ENCODE measurements at places on chromosomes 11 and 22. TPM values are rescaled to one million over a fixed set of nuclear protein-coding genes. Genes with fewer than 3 reads are reported as not detected.

DNA sequence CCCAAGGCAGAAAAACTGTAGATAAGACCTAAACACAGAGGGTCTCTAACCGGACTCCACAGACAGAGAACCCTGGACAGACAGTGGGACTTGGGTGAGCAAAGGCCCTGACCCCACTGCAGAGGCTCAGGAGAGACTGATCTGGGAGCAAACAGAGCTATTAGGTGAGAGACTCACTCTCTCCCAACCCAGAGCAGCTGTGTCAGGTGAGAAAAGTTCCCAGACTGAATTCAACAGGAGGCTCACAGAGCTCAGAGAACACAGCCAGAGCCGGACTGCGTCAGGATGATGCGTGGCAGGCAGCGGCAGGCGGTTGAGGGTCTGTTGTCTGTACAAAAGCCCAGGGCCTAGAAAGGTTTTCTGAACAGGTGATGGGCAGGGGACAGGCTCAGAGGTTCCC, 5.5 kb downstream of the RFPL2 start:
- no peak overlapping the region for H3K4me3 ChIP-seq
- no peak overlapping the region for H3K27ac ChIP-seq
- no peak for DNase-seq
- no peaks in the 10 kb centered on the region for H3K4me1 ChIP-seq
- no peaks in the 10 kb centered on the region for H3K27me3 ChIP-seq

DNA sequence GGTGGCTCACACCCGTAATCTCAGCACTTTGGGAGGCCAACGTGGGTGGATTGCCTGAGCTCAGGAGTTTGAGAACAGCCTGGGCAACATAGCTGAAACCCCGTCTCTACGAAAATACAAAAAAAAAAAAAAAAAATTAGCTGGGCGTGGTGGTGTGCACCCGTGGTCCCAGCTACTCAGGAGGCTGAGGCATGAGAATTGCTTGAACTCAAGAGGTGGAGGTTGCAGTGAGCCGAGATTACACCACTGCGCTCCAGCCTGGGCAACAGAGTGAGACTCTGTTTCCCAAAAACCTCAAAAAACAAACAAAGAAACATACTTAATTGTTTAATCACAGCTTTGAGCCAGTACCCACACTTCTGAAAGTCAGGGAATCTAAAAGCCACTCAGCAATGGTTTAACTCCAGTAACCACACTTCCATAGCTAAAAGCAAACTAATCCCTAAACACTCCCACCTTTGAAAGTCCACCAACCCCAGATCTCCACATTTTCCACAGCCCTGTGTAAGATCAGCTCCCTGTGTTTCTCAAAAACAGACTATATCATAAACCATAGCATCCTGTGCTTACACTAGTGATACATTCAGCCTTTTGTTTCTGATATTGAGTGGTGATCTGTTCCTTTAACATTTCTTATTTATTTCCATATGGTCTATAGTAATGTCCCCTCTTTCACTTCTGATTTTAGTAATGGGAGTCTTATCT, 4.9 kb upstream of the OR2AT4 start:
- H3K27me3 ChIP-seq = no peaks in the 10 kb centered on the region
- no peak for DNase-seq
- H3K4me3 ChIP-seq = no peak overlapping the region
- no peaks in the 10 kb centered on the region for H3K4me1 ChIP-seq

GRCh38 chr22:46563381-46564083, 26.1 kb upstream of the CELSR1 start:
- no peak overlapping the region for H3K4me3 ChIP-seq
- DNase-seq = peak; percentile 61
- H3K27ac ChIP-seq = no peak overlapping the region
- H3K4me1 ChIP-seq = no peaks in the 10 kb centered on the region
- H3K36me3 ChIP-seq = no peaks in the 10 kb centered on the region

DNA sequence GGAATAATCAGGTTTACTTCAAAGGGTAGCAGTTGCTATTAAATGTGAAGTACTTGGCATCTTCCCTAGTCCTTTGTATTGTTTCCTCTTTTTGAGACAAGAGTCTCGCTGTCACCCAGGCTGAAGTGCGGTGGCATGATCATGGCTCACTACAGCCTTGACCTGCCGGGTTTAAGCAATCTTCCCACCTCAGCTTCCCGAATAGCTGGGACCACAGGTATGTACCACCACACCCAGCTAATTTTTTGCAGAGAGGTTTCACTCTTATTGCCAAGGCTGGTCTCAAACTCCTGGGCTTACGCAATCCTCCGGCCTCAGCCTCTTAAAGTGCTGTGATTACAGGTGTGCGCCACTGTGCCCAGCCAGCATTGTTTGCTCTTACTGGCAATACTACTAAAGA, 36.2 kb upstream of the RAPSN start:
- no peaks in the 10 kb centered on the region for H3K36me3 ChIP-seq
- no peak for DNase-seq
- no peak overlapping the region for H3K4me3 ChIP-seq
- no peaks in the 10 kb centered on the region for H3K4me1 ChIP-seq
- H3K27me3 ChIP-seq = no peaks in the 10 kb centered on the region

DNA sequence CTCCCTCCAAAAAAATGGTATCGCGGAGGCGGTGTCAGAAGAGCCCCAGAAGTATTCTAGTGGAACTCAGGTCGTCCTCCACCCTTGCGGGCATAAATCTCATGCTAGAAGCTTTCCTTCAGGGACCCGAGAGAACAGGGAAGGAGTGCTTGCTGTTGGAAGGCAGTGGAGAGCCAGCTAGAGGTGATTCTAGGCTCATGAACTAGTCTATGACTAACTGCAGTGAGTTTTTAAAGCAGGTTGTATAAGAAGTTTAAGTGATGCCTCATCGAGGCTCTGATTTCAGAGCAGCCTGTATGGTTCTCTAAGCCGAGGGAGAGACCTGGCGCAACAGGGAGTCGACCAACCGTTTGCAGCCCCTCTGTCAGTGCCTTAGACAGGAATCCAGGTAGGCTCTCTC, 85.7 kb downstream of the TBC1D22A start:
- no peak for DNase-seq
- H3K27ac ChIP-seq = no peak overlapping the region
- no peak overlapping the region for H3K4me3 ChIP-seq
- no peaks in the 10 kb centered on the region for H3K27me3 ChIP-seq
- H3K4me1 ChIP-seq = no peaks in the 10 kb centered on the region

DNA sequence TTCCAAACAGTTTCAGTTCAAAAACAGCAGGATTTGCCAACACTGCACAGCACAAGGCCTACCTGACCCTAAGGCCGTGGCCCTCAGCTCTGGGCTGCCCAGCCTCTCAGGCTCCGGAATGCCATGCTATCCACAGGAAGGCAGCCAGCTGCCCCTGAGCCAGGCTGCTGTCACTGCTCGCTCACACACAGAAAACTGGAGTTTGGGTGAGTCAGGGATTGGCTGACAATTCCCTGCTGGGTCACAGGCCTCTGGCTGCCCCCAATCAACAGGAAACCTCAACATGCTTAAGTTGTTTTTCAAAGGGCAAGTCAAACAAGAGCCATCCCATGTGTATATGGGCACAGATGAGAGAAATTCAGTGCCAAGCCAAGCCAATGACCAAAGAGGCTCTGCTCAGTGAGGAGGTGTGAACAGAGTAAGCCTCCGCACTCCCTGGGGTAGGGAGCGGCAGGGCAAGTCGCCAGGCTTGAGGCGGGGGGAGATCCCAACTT, 50.2 kb downstream of the RPL27A start:
- H3K27me3 ChIP-seq = no peaks in the 10 kb centered on the region
- no peaks in the 10 kb centered on the region for H3K36me3 ChIP-seq
- no peaks in the 10 kb centered on the region for H3K4me1 ChIP-seq
- peak; percentile 47 for DNase-seq
- H3K27ac ChIP-seq = peak overlapping the region; percentile 66
- H3K4me3 ChIP-seq = no peak overlapping the region

DNA sequence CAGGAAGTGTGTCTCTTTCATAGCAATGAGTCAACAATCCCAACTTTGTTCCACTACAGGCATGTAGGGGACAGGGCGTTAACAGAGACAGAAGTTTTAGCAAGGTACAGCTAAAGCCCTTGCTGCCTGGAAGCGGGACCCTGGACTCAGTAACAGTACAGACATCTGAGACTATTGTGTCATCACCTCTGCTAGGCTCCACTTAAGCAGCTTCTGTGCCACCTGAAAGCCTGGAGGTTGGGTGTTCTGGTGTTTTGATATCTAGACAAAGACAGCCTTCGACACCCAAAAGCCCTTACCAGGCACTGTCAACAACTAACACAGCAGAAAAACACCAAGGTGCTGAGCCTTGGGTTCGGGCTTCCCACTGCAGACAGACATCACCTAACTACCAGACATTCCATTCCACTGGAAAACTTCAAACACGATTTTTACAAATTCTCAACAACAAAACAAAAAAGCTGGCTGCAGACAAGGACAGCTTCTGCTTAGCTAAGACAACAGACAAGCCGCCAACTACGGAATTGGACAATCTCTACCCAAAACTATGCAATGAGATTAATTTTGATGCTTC, 20.6 kb upstream of the CHST1 start:
- no peak overlapping the region for H3K27ac ChIP-seq
- no peaks in the 10 kb centered on the region for H3K27me3 ChIP-seq
- H3K4me3 ChIP-seq = no peak overlapping the region
- H3K36me3 ChIP-seq = no peaks in the 10 kb centered on the region
- no peak for DNase-seq

GRCh38 chr11:86606836-86607481, 65.5 kb downstream of the ME3 start:
- H3K27me3 ChIP-seq = no peaks in the 10 kb centered on the region
- no peak for DNase-seq
- no peaks in the 10 kb centered on the region for H3K36me3 ChIP-seq
- peak overlapping the region; percentile 33 for H3K27ac ChIP-seq
- H3K4me3 ChIP-seq = no peak overlapping the region

DNA sequence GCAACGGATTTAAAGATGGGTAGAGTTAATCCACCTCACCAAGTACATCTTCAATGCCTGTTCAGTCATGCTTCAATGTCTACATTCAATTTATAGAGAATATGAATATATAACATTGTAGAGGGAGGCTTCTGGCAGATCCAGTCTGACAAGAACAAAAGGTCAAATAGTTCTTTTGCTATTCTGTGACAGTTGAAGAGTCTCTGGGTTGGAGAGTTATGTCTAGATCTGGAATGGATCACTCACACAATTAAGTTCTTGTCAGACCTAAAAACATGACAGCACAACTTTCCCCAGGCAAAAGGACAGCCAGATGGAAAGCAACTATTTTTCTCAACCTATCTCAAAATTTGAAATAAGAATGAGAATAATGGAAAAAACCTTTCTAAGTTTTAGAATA, 15.3 kb upstream of the GAB2 start:
- H3K36me3 ChIP-seq = no peaks in the 10 kb centered on the region
- no peak for DNase-seq
- H3K4me3 ChIP-seq = no peak overlapping the region
- no peak overlapping the region for H3K27ac ChIP-seq

GRCh38 chr11:66717925-66718319, 11.1 kb downstream of the SPTBN2 start:
- peaks cover 4% of the 10 kb centered on the region for H3K4me1 ChIP-seq
- no peaks in the 10 kb centered on the region for H3K36me3 ChIP-seq
- H3K27me3 ChIP-seq = no peaks in the 10 kb centered on the region
- H3K27ac ChIP-seq = peak overlapping the region; percentile 79
- H3K4me3 ChIP-seq = peak overlapping the region; percentile 30
- DNase-seq = no peak

Gene IFTAP
- 23.5 TPM for total RNA-seq

Gene MYEOV
- total RNA-seq = 1.1 TPM

Gene APOL6
- 14.6 TPM for total RNA-seq

Gene OR8K5
- not detected for total RNA-seq

Gene TPH1
- total RNA-seq = 0.97 TPM

Gene MFRP
- total RNA-seq = not detected

Gene CD6
- 0.51 TPM for total RNA-seq

Gene GTSE1
- total RNA-seq = 0.46 TPM

Gene DNAL4
- 36.9 TPM for total RNA-seq

- no peak for DNase-seq
- no peak overlapping the region for H3K27ac ChIP-seq
- H3K36me3 ChIP-seq = no peaks in the 10 kb centered on the region
- no peaks in the 10 kb centered on the region for H3K27me3 ChIP-seq
Observed at GRCh38 chr22:29408940-29409339, 20.6 kb upstream of the AP1B1 start.

GRCh38 chr22:39240831-39241793, 3.7 kb downstream of the PDGFB start:
- H3K36me3 ChIP-seq = no peaks in the 10 kb centered on the region
- H3K27ac ChIP-seq = peak overlapping the region; percentile 88
- peaks cover 36% of the 10 kb centered on the region for H3K4me1 ChIP-seq
- H3K4me3 ChIP-seq = no peak overlapping the region
- DNase-seq = peak; percentile 83

GRCh38 chr22:49160261-49161001, 667.2 kb downstream of the BRD1 start:
- no peak for DNase-seq
- peaks cover 23% of the 10 kb centered on the region for H3K27me3 ChIP-seq
- no peak overlapping the region for H3K27ac ChIP-seq
- no peaks in the 10 kb centered on the region for H3K4me1 ChIP-seq
- H3K4me3 ChIP-seq = no peak overlapping the region

GRCh38 chr22:46564084-46564714, 26.8 kb upstream of the CELSR1 start:
- H3K27me3 ChIP-seq = no peaks in the 10 kb centered on the region
- no peaks in the 10 kb centered on the region for H3K4me1 ChIP-seq
- DNase-seq = no peak

GRCh38 chr11:68093565-68093964, 27.6 kb downstream of the CHKA start:
- no peak overlapping the region for H3K27ac ChIP-seq
- no peaks in the 10 kb centered on the region for H3K4me1 ChIP-seq
- no peak for DNase-seq
- H3K4me3 ChIP-seq = no peak overlapping the region

DNA sequence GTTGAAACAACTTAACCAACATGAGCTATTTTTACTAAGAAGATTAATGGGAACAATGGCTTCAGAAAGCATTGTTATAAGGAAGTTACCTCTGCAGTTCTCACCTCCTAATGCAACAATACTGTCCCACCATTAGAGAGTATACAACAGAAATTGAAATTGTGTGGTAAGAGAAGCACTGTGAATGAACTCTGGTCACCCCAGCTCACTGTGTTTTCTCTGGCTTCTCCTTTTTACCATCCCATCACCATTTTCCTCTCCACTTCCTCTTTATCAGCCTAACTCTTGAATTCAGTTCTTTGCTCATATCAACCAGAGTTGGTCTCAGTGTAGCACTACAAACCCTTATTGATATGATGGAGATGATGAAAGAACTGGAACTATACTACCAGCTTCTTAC, 138.0 kb upstream of the POU2AF2 start:
- no peaks in the 10 kb centered on the region for H3K4me1 ChIP-seq
- no peaks in the 10 kb centered on the region for H3K36me3 ChIP-seq
- DNase-seq = no peak
- no peaks in the 10 kb centered on the region for H3K27me3 ChIP-seq

GRCh38 chr11:61687420-61687819, 7.2 kb downstream of the DAGLA start:
- DNase-seq = no peak
- H3K27me3 ChIP-seq = no peaks in the 10 kb centered on the region
- peaks cover 19% of the 10 kb centered on the region for H3K4me1 ChIP-seq
- H3K36me3 ChIP-seq = no peaks in the 10 kb centered on the region
